Stimulated activated CD4-positive, alpha-beta T cell treated with anti-CD3 and anti-CD28 coated beads, Interleukin-1b, Interleukin-23, amount 100 ng/mL, for 4 hours (primary cell): ENCODE measurements at places on chromosomes 4 and X.
A peak's percentile ranks its signal among the peaks of the same experiment; 100 is the strongest.

- DNase-seq, result no peak
Measured at GRCh38 chr4:27057053-27057452, 196.4 kb downstream of the STIM2 start.

DNA sequence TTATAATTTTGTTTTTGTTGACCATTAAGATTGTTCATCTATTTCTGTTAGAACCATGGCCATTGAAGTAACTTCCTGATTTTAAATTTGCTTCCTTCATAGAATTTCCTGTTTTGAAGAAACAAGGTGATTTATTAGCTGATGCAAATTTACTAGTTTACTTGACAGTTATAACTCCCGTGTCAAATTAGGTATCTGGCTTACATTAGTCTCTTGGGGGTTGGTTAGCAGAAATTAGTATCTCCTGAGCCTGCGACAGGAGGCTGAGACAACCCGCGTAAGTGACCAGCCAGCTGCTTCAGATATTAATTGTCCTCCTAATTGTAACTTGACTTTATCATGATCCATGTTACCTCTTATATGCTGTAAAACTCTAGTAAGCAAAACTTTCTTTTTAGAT, 154.3 kb downstream of the CFAP299 start:
- no peak for DNase-seq

DNA sequence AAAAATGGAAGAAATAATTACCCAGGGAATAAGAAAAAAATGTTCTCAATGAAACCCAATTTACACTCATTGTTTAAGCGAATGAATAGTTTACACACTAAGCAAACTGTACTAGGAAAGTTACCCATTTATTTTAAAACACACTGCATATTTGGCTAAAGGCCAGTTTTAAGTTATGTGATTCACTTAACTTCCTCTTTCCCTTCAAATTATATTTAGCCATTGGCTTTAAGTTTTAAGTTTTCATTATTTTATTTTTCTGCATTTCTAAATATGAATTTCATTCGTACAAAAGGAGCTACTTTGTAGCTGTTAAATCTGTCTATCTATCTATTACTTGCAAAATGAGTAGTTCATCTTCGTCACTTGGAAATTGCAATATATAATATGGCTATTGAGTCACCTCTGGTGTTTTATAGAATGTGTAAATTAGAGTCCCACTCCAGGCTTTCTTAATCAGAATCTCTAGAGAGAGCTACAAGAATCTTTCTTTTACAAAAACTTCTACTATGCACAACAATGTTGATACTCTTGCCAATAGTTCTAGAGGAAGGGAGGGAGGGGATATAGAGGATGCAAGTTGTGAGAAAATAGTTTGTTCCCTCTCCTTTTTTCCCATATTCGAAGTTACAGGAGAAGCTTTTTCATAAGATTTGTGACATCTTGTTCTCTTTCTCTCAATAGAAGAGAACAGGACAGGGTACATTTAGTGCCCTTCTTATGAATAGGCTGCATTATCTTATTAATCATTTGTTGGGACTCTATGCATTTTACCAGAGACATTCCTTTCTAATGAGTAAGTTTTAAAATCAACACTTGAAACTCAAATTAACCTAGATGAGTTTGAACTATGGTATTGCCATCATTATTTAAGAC, 41.8 kb downstream of the SULT1B1 start:
- no peak for DNase-seq

DNA sequence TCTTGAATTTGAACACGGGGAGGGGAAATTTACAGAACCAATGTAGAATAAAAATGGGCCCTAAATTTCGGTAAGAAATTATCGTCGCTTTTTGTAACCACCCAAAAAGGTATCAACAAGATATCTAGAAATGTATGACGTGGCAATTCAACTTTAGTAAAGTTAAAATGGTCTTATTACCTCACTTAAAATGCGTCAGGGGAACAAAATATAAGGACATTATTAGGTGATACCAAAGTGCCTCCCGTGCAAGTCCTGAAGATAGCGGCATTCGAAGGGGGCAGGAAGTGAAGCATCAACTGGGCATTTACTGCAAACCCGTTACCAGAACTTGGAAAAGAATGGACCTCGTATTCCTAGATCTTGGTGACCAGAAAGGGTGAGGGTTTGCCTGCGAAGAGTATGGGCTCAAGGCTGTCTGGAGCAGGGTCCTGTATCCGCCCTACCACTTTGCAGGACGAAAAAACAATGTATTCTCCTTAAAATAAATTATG, 980 bp downstream of the AP1S2 start:
- DNase-seq, result no peak

GRCh38 chrX:10828036-10828435, 207.7 kb upstream of the MID1 start:
- no peak for DNase-seq

GRCh38 chr4:185263419-185263818, 54.0 kb downstream of the SNX25 start:
- no peak for DNase-seq

- DNase-seq, result peak; percentile 36
Measured at GRCh38 chrX:71619193-71619592, 882 bp upstream of the CXCR3 start.

DNA sequence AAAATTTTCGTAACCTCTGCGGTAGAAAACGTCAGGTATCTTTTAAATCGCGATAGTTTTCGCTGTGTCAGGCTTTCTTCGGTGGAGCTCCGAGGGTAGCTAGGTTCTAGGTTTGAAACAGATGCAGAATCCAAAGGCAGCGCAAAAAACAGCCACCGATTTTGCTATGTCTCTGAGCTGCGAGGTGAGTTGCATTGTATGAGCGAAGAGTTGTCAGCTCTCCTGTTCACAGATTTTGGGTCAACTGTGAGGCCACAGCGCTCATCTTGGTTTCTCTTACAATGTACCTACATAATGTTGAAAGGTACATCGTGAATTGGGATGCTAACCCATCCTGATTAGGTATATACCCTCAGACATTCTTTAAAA, 486 bp downstream of the CLCN3 start:
- no peak for DNase-seq

GRCh38 chr4:106034220-106034619, 138.9 kb downstream of the NPNT start:
- DNase-seq, result no peak

DNA sequence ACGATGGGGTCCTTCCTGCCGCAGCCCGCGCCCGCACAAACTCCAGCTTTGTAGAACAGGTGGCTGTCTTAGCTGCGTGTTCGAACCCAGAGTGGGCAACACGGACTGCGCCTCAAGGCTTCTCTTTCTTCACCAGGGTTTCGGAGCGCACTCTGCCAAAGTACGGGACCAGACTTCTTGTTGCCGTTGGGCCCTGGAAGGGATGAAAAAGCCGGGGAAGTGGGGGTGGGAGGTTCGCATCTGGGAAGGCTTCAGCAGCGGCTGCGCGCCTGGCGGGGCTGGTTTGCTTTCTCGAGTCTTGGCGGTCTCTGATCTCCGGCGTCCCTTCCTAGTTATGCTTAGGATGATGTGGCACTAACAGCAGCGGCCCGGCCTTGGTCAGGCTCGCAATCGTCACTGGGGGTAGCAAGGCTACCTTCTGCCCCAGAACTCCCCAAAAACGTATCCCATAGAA, 673 bp downstream of the PARM1 start:
- no peak for DNase-seq

- DNase-seq, result no peak
Measured at GRCh38 chr4:184058026-184058425, 152.9 kb downstream of the STOX2 start.

DNA sequence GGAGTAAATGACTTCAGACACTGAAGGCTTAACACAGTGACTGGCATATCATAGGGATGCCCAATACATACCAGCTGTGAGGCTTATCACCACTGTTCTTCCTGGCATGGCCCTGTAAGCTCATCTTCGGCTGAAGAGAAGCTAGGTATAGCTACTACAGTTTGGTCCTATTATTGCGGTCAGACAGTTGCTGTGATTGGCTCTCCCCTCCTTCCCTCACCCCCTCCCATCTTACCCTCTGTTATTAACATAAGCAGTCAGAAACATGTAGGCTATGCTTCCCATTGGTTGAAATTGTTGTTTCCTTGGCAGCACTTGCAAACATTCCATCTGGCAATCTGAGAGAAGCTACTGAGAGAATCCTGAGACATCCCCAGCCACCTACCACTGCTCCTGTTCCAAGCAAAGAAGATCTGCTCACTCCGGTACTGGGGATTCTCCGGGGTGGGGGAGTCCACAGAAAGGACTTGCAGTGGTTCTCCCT, at the start of gene AKAP14:
AKAP14 (plus strand) TSS at position 51 of the 484 bp plus-strand sequence. CDS start 7,331 bp downstream, outside the sequence.
- DNase-seq, result no peak

DNA sequence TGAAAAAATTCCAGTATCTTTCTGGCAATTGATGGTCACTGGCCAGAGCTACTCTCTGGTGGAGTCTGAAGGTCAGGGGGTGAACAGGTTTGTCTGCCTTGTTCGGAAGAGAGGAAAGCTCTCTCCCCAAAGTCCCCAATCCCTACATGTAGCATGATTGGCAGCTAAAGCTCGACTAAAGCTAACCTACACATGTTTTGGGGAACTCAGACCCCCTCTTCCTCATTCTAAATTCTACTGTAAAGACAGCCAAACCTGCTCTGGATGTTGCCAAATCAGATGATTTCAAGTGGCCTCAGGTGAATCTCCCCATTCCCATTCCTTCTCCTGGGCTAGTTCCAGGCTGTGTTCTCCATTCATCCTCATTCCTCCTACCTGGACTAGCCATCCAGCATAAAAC, 84.1 kb downstream of the MSN start:
- no peak for DNase-seq

- no peak for DNase-seq
Measured at GRCh38 chr4:155759372-155760252, 791 bp downstream of the GUCY1B1 start.

DNA sequence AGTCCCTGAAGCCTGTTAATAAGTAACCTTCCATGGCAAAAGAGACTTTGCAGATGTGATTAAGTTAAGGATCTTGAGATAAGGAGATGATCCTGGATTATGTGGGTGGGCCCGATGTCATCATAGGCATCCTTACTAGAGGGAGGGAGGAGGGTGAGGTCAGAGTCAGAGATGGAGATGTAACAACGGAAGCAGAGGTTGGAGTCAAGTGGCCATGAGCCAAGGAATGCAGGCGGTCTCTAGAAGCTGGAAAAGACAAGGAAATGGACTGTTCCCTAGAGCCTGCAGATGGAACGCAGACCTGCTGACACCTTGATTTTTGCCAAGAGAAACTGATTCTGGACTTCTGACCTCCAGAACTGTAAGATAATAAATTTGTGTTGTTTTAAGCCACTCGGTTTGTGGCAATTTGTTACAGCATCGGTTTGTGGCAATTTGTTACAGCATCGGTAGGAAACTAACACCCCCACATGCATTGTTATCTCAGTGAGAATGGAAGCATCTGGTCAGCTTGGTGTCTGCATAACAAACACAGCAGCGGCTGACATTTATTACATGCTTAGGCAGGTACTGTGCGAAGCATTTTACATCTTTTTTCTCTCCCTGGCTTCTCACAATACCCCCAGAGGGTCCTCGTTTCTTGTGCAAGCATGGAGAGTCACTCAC, 55.6 kb downstream of the CLDN34 start:
- no peak for DNase-seq

DNA sequence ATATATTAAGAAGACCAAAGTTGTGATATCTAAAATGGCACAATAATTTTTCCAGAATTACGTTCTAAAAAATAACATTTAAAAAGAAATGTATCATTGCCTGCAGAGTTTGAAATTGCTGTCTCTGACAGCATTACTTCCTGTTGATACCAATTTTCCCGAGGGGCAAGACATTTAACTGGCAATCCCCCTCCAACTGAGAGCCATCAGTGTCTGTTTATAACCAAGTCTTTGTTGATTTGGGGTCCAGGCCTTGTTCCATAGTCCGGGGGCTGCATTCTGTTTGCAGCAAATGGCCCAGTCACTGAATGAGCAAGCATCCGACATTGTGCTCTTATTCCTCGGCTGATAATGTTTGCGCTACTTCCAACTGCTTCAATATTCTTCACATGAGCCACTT, 231.5 kb downstream of the NAF1 start:
- DNase-seq, result no peak

GRCh38 chr4:171676555-171677215, 136.5 kb upstream of the GALNTL6 start:
- no peak for DNase-seq

- DNase-seq, result no peak
Measured at GRCh38 chrX:33160273-33160672, 51.1 kb downstream of the DMD start.

DNA sequence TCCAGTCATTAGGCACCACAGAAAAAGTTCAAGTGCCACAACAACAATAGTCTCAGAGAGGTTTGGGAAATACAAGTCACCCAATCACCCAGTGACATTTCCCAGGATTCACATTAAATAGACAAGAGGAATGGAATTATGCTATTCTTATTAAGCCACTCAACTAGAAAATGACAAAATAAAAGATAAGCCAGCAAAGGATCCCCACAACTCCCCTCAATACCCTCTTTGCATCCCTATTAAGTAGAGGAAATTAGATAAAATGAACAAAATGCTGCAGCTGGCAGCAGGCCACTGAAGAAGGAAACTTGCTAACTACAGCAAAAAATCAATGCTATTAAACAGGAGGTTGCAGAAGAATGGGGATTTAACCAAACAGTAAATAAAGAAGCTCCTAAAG, 35.3 kb upstream of the RPS6KA6 start:
- no peak for DNase-seq

DNA sequence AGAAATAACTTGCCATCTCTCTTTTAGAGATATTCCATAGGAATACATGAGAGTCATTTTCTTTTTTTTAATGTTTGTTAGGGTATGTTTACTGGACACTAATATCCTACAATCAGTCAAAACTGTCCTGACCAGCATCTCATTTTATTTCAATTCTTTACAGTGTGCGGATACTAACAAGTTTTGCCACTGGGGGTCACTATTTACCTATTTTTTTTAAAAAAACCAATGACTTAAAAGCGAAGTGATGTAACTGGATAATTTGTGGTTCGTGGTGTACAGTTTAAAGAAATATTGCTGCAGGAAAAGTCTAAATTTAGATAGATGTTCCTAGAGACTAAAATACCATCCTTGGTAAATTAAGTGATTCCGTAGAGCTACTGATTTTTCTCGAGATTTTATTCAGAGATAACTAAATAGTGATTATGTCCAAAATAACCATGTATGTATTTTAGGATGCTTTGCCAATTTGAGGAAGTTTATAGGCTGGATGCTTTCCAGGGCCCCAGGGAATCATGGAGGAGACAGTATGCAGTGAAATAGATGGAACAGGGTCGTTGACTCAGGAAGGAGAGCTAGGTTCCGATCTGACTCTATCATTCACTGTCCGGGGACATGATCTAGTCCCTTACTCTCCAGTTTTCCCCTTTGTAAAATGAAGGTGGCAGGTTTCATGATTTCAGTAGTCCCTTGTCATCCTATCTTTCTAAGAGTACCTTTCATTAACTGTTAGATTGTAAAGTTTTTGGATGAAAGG, 34.0 kb upstream of the GNPDA2 start:
- no peak for DNase-seq
